Fibroblast of pulmonary artery (primary cell): ENCODE measurements at places on chromosomes 5 and 9.
A peak's percentile ranks its signal among the peaks of the same experiment; 100 is the strongest.

- no peak for DNase-seq
Observed at GRCh38 chr9:2050236-2050635, 35.1 kb downstream of the SMARCA2 start.

- no peak for DNase-seq
Observed at GRCh38 chr5:264338-264737, 7.1 kb upstream of the PDCD6 start.

GRCh38 chr9:85716031-85716877, 25.5 kb downstream of the AGTPBP1 start:
- DNase-seq = no peak

GRCh38 chr9:104556830-104557634, 11.9 kb upstream of the OR13C8 start:
- DNase-seq = no peak

DNA sequence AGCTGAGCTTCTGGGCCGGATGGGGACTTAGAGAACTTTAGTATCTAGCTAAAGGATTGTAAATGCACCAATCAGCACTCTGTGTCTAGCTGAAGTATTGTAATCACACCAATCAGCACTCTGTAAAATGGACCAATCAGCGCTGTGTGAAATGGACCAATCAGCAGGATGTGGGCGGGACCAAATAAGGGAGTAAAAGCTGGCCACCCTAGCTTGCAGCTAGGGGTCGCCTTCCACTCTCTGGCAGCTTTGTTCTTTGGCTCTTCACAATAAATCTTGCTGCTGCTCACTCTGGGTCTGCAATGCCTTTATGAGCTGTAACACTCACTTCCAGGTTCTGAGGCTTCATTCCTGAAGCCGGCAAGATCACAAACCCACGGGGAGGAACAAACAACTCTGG, 354.0 kb downstream of the PRR16 start:
- no peak for DNase-seq

- DNase-seq = peak; percentile 86
Observed at GRCh38 chr5:15255576-15255975, 244.4 kb upstream of the FBXL7 start.

GRCh38 chr5:141223112-141223783, at the start of gene PCDHB14:
Gene PCDHB14 (plus strand): TSS chr5:141223343. CDS start chr5:141223506, 163 bp downstream.
- DNase-seq = peak; percentile 60

GRCh38 chr9:126490214-126490631, 123.5 kb upstream of the LMX1B start:
- no peak for DNase-seq

GRCh38 chr5:19605846-19606407, 382.1 kb downstream of the CDH18 start:
- DNase-seq = no peak

DNA sequence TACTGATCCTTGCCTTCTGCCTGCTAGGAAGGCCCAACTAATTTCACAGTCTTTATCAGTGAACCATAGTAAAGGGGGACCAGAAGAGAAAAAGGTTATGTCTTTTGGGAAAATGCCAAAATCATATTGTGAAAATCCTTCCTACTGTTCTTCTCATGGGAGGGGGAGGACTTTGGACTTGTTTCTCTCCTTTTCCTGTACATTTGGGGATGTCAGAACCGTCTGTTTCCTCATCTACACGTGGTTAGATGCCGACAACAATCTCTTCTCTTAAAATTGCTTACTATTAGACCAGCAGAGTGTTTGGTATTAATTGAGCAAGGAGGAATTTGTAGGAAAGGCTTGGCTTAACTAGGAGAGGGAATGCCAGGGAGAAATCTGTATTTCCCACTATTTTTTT, 77.2 kb downstream of the TMC1 start:
- DNase-seq = no peak

DNA sequence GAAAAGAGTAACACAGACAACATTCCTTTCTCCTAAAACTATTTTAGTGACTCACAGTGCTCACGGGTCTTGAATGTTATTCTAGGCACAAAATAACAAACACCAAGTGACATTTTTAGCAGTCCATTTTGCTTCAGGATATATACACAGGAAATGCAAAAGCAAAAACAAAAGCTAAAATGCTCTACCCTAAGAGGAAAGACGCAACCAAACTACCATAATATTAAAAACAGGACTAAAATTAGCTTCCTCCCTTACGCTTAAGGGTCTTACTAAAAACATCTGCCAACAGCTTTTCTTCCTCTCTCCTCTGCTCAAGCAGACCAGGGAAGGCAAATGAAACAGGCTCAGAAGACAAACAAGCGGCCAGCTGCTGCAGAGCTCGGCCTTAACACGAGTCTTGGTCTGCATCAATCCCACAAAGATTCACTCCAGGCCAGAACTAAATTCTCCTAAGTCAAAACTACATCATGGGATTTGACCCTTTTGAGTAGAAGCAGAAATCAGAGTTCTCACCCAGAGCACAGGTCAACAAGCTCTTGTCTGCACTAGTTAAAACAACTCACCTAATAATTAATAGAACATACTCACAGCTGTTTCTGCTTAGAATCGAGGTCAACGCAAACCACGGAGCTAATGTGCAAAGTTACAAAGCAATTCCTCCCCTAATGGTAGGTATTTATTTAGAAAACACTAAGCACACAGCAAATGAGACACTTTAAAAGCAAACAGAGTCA, 62.3 kb downstream of the RAPGEF1 start:
- DNase-seq = peak; percentile 77

GRCh38 chr5:141492168-141492885, 3.4 kb downstream of the PCDHGC5 start:
- no peak for DNase-seq

DNA sequence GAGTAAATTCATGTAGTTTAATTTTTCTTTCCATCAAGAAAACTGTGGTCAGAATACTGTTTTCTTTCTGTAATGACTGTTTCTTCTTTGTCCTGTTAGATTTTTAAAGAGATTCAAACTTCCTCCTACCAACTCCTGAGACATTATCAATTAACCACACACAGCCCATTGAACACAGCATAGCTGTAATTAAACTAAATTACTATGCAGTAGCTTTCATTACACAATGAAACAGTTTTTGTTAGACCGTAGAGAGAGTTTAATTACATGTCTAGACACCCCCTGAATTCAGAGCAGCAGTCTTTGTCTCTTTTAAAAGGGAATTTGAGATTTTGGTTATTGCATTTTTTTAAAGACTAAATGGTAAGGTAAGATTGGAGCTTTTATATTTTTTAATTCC, 77.5 kb downstream of the STARD4 start:
- no peak for DNase-seq

- DNase-seq = no peak
Observed at GRCh38 chr9:72506615-72507014, 14.8 kb upstream of the TMC1 start.

- DNase-seq = peak; percentile 43
Observed at GRCh38 chr9:91179237-91180138, 182.2 kb downstream of the AUH start.

- no peak for DNase-seq
Observed at GRCh38 chr5:80150731-80151130, 105.1 kb downstream of the SERINC5 start.

DNA sequence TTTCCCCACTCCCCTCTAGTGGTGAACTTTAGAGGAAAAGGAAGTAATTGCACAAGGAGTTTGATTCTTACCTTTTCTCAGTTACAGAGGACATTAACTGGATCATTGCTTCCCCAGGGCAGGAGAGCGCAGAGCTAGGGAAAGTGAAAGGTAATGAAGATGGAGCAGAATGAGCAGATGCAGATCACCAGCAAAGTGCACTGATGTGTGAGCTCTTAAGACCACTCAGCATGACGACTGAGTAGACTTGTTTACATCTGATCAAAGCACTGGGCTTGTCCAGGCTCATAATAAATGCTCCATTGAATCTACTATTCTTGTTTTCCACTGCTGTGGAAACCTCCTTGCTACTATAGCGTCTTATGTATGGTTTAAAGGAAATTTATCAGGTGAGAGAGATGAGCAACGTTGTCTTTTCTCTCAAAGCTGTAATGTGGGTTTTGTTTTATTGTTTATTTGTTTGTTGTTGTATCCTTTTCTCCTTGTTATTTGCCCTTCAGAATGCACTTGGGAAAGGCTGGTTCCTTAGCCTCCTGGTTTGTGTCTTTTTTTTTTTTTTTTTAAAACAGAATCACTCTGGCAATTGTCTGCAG, 25.3 kb downstream of the SLC22A5 start:
- DNase-seq = no peak

DNA sequence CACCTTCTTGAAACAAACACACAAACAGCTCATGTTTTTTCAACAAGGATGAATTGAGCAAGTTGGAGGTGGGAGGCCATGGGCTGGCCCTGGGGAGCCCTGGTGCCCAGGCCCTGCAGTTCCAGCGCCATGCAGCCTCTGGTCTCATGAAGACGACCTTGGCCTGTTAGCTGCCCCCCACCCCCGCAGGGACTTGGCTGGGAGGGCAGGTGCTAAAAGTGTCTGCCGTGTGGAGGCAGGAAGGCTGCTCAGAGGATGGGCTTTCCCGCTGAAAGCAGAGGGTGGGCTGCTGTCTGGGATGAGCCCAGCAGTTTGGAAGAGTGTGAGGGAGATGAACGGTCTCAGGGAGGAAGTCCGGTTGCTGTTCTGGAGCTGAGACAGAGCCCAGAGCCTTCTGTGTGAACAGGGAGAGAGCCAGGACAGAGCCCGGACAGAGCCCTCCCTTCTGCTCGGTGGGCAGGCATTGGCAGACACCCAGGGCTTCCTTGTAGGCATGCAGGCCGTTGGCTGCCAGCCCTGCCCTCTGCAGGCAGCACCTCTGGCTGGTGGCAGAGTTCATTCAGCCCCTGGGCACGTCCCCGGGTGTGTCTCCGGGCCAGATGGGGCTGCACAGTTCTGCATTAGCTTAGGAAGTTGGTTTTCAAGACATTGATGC, 18.7 kb downstream of the ROPN1L start:
- DNase-seq = peak; percentile 21

DNA sequence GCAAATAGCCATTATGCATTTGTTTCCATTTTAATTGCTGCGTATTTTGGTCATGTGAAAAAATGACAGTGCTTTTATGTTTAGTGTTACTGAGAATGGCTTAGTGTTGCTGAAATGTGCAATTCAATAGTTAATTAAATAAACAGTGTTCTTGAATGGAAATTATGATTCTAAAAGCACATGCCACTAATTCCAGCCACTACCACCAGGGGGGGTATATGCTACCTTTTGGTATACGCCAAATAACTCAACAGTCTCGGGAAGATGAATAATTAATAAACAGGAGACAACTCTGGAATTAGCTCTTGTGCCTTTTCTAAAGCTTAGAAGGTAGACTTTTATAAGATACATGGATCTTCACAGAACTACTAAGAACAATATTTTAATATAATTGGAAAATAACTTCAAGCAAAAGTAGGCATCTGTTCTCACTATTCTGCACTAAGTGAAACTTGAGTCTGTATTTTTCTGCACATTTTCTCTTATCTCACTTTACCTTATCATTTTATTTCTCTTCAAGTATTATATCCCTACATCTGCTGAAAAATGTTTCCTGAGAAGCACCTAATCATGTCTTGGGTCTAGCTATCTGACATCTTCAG, 83.5 kb upstream of the MINAR2 start:
- DNase-seq = peak; percentile 69

DNA sequence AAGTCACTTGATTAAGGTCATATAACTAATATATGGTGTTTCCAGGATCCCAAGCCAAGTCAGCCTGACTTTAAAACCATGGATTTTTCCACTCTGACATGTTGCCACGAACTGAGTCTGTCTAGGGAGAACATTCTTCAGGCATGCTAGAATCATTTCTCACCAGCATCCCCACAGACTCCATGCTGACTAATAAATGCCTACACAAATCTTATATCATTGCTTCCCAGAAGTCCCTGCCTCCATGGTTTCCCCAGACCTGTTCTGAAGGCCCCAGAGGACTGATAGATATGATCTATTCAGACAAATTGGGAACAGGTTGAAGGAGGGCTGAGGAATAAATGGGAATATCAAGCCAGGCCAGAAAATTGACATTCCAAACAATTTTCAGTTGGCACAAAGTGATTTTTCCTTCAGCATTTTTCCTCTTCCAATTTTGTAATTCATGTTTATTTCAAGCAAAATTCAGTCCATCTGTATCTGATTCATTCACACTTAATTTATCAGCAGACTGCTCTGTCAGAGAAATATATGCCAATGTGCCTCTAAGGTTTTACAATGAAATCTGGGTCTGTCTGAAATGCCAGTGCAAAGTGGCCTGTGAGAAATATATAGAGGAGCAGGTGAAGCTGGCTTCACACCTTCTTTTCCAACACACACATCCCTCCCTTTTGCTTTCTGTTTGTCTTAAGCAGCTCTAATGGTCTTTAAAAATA, 413.6 kb upstream of the TNC start:
- peak; percentile 27 for DNase-seq

GRCh38 chr5:87298692-87299362, 31.1 kb downstream of the RASA1 start:
- DNase-seq = no peak

GRCh38 chr9:23740531-23740930, 85.5 kb downstream of the ELAVL2 start:
- DNase-seq = no peak

DNA sequence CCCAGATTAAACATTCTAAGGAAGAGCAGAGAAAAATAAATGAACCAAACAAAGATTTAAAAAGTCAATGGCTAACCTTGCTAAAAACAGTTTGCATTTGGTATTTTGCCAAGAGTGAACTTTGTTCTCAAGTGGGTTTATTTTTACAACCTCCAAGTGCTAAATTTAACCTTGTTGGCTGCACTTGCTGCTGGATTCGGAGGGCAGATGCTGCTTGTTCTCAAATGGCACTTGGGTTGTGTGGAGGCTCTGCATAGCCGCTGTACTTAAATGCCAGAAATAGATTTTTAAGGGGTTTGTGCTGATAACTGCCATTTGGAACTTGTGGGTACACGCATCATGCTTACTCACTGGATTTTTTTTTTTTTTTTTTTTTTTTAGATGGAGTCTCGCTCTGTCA, 13.3 kb upstream of the SPATA24 start:
- no peak for DNase-seq

DNA sequence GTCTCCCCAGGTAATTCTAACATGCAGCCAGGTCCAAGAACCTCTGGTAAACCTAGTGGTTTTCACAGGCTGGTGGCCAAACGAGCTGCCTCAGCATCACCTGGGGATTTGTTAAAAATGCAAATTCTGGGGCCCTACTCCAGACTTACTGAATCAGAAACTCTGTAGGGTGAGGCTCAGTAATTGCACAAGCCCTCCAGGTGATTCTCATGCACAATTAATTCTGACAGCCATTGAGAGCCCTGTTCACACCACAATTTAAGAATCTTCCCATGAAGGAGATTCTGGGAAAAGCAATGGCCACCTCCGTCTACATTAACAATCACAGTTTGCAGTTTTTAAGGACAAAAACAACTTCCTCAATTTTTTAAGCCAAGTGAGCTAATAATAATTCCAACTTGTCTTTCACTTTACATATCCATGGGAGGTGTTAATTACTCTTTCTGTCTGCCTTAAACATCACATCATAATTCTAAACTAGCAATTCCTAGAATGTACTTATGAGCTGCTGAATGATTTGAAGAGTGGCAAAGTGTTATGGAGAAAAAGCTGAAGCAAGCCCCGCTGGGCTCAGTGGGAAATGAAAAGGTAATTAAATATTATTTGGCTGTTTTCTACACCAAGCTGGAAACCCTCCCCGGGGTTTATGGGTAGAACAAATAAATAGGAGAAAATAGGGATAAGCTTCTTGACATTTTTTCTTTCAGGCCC, 70.0 kb downstream of the GLDC start:
- no peak for DNase-seq
